Stimulated activated CD8-positive, alpha-beta memory T cell treated with anti-CD3 and anti-CD28 coated beads, Interleukin-7, amount 100 ng/mL, for 1 hour (primary cell): ENCODE measurements at places on chromosomes 7 and 10.
A peak's percentile ranks its signal among the peaks of the same experiment; 100 is the strongest.

DNA sequence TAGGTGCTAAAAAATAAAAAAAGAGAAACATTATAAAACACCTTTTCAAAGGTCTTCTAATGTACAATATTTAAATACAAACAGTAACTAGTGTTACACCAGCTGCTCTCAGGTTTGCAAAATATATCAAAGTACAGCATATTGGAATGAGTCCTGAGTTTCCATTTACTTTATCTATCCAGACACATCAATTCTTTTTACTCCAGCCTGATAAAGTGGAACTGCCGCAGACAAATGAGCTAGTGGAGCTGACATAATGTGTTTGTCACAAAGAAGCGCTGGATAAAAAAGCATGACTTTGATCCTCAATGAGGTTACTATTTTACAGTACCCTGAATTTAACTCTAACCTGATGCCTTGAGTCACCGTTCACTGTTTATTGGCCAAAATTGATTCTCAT lies 1243.1 kb downstream of the GATA3 start:
- no peak for DNase-seq

GRCh38 chr10:93269281-93269680 lies 195.6 kb downstream of the CYP26A1 start:
- DNase-seq: no peak

DNA sequence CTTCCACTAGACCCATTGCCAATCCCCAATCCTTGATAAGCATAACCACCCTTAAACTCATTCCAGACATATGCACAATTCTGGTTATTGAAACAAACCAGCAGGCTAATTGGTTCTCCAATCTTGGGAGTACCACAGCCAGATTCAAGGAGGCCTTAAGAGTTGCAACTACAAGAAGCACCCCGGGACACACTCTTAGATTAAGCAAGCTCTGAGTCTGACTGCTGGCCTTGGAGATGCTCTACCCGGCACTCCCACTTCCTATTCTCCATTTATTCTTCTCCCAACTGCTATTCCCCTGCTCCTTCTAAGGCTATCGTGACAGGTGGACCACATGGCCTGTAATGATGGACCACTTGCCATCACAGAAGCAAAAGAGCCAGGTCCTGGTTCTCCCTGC lies 40.3 kb downstream of the CYTH3 start:
- DNase-seq: no peak

DNA sequence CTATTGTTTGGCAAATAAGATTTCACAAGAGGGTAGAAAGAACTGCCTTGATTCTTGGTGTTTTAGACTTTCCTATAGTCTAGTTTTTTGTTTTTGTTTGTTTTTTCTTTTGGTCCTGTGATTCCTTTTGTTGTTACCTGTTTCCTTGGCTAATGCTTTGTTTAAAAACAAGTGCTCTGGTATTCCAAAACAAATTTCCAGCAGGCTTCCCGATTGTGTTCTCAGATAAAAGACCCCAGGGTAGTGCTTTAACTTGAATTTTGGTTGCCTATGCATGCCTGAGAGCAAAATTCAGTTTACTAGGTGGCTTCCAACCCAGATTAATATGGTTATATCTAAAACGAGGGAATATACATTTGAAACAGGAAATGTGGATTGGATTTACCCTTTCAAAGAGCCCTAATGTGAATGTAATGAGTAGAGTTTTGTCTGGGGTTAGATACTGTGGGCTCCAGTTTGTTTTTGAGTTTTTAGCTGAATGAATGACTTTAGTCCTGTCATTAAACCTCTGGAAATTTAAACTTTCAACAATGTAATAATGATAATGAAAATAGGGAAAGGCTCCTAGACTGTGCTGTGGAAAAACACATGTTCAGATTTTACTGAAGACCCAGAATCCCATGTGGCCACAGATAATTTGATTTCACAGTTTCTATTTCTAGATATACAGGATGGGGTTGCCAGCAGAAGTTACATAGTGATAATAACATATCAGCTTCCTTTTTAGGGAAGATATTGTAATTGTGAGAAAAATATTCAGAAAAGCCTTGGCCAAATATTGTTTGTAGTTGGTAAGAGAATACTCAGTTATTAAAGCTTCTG lies 23.9 kb downstream of the AUTS2 start:
- no peak for DNase-seq

DNA sequence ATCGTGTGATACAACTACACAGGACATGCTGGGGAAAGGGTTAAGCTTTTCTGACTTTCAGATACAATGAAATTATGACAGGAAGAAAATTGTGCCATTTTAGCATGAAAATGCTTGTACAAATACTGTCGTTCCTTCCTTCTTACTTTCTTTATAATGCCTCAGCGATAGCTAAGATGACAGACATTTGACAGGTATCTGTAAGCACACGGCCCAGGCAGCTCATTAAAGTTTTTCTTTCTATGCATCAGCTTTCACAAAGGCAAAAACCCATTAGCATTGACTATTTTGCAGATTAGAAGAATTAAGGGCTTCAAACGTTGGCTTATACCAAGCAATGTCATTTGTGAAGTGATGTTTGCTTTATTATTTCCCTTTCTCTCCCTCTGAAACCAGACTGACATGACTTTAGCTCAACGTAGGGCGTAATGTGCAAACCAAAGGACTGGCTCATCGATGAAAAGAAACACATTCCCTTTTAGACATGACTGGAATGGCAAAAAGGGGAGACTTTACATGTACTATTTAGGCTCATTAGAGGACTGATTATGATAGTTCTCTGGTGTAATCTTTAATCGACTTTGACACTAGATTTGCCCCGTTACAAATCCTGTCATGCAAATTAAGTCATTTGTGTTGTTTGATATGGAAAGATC lies 258.4 kb upstream of the SP8 start:
- DNase-seq: no peak

GRCh38 chr10:69515699-69516259 lies 57.4 kb downstream of the NEUROG3 start:
- DNase-seq: peak; percentile 69

GRCh38 chr7:302054-302992 lies 12.4 kb downstream of the FOXL3 start:
- DNase-seq: no peak

DNA sequence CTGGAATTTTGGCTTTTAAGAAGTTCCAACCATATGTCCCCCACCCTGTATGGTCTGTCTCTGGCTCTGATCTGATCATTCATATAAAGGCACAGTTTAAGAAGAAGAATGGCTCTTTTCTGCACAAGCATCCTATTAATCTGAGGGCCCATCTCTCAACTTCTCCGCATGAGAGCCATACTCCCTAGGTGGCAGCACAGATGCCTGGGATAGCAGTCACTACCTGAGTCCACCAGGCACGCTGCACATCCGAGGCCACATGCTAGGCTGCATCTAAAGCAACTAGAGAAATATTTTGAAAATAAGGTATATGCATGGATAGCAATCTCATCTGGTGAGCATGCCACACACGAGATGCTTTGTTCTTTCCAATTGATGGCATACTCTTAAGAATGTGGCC lies 565.5 kb downstream of the PARD3 start:
- DNase-seq: no peak

- DNase-seq: no peak
These were observed 113.5 kb downstream of the LARP4B start for GRCh38 chr10:818010-818409.

- DNase-seq: no peak
These were observed 51.9 kb downstream of the IKZF1 start for GRCh38 chr7:50356212-50356944.

DNA sequence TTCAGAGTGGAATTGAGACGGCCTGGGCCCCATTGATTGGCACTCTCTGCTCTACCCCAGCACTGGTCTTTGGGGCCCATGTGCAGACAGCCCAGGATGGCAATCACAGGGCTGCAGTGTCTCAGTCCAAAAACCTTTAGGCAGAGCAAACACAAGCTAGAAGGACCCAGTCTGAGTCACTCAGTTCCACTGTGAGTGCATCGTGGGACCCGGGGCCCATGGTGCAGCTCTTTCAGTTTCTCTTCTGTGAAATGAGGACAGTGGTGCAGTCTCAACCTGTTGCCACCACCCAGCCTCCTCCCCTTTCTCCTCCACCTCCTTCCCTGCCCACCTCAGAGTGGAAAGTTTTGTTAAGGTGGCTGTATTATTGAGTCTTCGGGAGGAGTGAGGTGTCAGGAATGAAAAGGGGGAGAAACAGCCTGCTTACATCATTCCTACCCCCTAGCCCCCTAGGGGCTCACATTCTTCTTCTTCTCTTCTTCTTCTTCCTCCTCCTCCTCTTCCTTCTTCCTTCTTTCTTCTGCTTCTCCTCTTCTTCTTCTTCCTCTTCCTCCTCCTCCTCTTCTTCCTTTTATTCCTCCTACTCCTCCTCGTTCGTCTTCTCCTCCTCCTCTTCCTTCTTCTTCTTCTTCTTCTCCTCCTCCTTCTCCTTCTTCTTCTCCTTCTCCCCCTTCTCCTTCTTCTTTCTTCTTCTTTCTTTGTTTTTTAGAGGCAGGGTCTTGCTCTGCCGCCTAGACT lies 19.5 kb upstream of the CARD11 start:
- DNase-seq: peak; percentile 35

DNA sequence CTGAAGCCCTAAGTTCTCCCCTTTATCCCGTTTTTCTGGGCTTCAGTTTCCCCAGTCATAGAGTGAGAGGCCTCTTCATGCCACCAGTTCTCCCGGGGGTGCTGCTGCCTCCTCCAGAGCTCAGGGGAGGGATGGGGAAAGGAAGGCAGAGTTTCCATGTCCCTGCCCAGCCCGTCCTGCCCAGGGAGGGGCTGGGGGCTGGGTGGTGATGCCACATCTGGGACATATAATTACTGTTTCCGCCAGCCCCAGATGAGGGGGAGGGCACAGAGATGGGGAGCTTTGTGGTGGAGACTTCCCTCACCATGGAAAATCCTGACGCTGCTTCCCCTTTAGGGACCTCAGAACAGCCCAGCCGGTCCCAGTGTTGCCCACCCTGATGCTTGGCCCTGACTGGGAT lies 4.1 kb downstream of the AQP1 start:
- DNase-seq: no peak

GRCh38 chr10:110395350-110396283 lies 90.9 kb upstream of the SMNDC1 start:
- DNase-seq: no peak

- DNase-seq: no peak
These were observed 380.0 kb downstream of the REEP3 start for GRCh38 chr10:63901228-63901627.

DNA sequence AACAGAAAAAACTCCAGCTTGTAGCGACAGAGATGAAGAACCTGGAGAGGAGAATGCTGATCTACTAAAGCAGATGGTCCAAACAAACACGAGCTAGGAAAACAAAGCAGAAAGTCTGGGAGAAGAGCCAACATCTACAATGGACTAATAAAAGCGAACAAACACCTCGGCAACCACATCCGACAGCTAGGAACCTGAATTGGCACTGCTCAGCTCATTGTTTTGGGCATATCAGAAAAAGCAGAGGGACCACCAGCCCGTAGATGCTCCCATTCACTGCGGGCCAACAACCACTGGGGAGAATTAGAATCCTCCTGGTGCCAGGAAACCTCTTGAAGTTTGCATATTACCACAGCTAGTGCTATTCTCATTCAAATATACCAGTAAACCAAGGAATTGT lies 204.7 kb downstream of the NXPH1 start:
- no peak for DNase-seq

DNA sequence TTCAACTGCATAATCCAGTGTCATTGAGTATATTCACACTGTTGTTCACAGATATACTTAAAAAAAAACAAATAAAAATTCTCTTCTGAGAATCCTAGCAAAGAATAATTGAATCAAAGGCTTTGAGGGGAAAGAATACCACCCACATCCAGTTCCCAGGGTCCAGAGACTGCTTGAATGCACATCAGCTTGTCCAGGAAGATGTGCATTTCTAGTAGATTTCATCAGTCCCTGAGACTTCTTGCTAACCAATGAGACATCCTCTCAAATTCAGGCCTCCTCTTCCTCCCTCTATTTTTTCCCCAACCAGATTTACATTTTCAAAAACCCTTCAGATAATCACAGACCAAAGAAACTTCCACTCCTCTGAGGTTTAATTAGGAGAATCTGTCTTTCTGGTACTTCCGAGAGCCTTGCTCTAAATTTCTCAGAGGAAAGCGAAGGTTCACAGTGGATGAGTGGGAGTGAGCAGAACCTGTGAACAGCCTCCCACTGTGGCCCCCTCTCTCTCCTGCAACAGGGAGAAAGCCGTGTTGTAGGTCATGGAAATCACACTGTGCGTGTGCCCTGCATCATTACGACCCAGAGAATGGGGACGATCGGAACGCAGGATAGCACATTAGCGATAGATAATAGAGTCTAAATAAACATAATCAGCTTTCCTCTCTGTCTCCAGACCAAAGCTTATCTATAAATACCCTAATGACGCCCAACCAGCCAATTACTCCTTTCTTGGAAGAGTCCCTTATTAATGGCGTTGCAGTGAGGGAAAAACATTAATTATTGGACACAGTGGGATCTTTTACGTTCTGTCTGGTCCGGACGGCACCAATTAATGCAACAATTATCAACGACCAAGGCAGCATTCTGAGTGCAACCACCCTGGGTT lies 212.5 kb downstream of the EMX2 start:
- DNase-seq: no peak

DNA sequence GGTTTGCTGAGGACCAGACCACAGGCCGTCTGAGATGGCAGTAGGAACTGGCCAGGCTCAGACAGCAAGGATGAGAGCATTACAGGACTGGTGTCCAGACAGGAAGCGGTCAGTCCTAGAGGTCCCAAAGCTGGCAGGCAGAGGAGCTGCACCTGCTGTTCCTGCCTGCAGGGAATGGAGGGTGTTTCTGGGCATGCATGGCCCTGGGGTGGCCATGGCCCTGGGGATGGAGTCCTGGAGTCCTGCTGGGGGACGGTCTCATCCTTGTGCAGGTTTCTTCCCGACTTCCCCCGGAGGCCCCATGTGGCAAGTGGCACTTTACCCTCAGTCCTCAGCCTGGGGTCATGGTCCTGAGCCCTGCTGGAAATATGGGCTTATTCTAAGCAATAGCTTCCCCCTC lies 274.9 kb upstream of the ADARB2 start:
- DNase-seq: no peak

- no peak for DNase-seq
These were observed 132.7 kb downstream of the KCNMA1 start for GRCh38 chr10:77504873-77505257.

DNA sequence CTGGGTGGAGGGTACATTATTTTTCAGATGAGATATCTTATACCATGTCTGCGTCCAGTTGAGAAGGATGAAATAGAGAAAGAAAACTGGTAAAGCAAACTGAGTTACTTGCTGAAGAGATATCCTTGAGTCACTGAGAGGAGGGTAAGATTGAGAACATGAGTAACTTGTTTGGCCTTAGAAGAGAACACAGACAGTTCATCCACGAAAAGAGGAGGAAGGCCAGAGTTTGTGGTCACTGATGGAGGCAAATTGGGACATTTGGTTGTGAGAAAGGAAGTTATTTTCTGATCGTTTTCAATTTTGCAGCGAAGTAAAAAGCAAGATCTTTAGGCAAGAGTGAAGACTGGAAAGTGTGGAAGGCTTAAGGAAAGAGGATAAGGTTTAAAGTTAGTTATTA lies 15.6 kb downstream of the MBL2 start:
- DNase-seq: no peak

DNA sequence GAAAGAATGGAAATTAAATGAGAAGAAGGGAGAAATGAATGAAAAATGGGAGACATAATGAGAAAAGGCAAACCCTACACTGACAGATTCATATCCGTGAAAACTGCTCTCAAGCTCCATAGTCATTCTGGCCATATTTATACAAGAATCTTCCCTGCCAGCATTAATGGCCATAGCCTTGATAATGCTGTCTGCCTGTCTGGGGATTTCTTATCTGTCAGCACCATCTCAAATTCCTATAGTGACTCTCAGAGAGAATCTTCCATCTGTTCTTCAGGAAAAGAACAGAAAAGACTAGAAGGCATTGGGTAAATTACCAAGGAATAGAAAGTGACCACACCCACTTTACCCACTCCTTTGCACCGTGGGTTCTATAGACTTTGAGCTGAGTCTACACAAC lies 295.9 kb downstream of the PLXNA4 start:
- no peak for DNase-seq

GRCh38 chr7:80967071-80967916 lies 48.4 kb upstream of the SEMA3C start:
- no peak for DNase-seq
